ENCODE measurements at places on chromosomes 16 and 17.

GRCh38 chr16:85449885-85450245 lies 163.3 kb upstream of the GSE1 start:
- DNase-seq = no peak

DNA sequence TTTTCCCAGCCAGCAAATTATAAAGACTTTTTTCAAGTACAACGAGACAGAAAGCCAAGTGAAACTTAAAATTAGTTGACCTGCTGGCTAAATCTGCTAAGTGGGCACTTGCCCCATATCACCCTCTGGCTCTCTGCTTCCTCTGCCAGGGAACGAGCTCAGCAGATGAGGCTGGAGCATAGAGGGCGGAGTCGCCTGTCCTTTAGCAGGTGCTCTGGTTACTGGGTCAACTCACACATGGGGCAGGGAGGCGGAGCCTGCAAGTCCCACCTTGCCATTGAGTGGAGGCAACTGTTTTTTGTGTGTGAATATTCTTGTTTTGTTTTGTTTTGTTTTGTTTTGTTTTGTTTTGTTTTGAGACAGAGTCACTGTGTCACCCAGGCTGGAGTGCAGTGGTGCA lies 62.5 kb downstream of the EMP2 start:
- no peak for DNase-seq

DNA sequence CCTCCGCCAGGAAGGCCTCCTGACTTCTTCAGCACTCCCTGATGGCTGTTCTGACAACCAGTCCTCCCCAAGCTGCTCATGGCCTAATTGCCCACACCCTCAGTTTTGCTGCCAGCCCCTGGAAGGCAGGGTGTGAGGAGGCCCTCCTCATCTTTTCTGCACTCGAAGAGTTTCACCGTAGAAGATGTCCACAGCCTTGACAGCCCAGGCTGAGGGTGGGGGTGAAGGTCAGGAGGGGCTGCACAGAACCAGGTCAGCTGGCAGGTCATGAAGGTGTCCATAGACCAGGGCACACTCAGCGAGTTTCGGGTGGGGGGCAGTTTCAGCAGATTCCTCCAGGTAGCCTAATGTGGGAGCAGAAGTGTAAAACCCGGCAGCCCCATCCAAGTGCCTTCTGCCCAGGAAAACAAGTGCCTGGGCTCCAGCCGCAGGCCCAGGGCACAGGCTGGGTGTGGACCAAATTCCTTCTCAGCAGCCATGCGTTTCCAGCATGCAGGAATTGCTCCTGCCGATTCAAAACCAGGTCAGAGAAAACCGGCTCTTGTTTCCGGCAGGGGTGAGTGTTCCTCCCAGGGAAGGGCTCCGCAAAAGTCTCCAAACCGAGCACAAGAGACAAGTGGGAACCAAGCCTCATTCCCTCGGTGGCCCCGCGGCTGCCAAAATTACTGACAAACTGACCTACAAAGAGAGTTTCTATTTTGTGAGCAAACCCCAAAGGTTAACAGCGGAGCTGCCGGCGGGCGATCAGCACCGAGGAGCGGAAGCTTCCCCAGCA lies 228.8 kb downstream of the C16orf78 start:
- DNase-seq = no peak

DNA sequence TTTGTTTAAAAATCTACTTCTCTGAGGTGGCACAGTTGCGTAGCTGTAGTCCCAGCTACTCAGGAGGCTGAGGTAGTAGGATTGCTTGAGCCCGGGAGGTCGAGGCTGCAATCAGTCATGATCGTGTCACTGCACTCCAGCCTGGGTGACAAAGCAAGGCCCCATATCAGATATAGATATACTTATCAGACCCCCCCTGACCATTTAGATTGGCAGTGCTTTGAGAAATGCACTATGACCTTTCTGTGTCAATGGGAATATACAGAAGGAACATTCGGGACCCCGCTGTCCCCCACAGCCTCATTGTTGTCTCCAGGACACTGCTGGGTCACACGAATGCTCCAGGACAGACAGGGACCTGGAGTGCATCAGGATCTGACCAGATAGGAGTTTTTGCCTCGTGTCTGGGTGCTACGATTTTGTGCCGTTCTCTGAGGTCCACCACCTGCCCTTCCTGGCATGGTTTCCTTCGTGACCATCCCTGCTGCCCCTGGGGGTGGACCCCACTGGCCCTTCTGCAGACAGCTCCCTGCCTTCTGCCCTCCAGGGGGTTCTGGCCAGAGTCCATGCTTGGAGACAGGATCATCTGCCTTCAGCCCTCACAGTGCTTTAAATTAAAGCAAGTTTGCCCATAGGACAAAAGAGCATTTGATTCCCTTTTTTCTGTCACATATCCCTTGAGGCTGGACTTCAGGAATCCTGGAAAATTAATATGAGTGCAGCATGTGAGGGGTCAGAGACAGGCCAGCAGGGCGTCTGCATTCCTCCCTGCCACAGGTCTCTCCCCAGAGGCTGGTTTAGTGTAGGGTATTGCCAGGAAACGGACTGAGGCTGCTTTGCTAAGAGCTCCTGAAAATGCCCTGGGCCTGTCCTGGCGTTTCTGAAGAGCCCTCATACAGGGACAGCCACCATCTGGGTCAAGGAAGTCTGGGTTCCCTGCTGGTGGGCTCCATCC lies 19.3 kb downstream of the PLD6 start:
- no peak for DNase-seq

GRCh38 chr16:81987121-81987520 lies 24.1 kb downstream of the SDR42E1 start:
- no peak for DNase-seq

- no peak for DNase-seq
Observed at GRCh38 chr16:67068212-67068753, 39.3 kb downstream of the CBFB start.

DNA sequence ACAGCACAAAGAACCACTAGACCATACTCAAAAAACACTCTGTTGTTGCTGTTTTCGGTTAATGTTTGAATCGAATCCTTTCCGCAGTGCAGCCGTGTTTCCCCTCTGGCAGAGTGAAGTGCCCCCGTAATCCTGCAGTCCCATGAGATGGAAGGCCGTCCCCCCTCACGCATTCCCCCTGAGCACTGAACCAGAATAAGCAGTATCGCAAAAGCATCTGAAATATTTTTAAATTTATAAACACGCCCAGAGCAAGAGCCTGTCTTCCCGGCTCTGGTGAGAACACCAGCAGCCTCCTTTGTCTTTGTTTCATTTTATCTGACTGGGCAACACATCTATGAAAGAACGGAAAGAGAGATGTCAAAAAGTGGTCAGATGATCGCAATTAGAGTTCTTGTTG lies 121.0 kb upstream of the ADAMTS18 start:
- no peak for DNase-seq

DNA sequence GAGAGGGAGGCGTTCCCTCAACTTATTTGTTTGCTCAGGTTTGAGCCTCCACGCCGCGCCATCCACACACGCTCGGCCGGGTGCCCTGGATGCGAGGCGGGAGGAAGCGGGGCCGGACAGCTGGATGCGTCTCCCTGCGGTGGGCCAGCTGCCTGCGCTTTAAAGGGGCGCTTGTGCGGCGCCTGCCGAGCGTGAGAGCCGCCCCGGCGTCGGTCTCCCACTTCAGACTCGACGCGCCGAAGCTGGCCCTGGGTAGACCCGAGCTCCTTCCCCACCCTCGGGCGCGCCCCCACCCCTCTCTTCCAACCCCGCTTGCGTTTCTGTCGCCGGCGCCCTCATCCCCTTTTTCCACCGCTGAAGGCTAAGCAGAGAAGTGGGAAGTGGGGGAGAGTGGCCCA lies 527 bp upstream of the CHAD start:
- no peak for DNase-seq

- no peak for DNase-seq
Observed at GRCh38 chr16:22628994-22629393, 118.3 kb downstream of the NPIPB5 start.

GRCh38 chr16:47477679-47478078 lies 16.5 kb downstream of the PHKB start:
- no peak for DNase-seq

All from CD4-positive, alpha-beta T cell treated with Interleukin-12 subunit alpha and Interleukin-12 subunit beta, for 1 hour (primary cell).